NCI-H1105 treated with DMSO at 0.1 percent for 48 hours (cell line): ENCODE measurements at places on chromosomes 2 and 18.

- DNase-seq, result peak; percentile 31
Measured at GRCh38 chr2:45922577-45922988, 271.1 kb downstream of the PRKCE start.

DNA sequence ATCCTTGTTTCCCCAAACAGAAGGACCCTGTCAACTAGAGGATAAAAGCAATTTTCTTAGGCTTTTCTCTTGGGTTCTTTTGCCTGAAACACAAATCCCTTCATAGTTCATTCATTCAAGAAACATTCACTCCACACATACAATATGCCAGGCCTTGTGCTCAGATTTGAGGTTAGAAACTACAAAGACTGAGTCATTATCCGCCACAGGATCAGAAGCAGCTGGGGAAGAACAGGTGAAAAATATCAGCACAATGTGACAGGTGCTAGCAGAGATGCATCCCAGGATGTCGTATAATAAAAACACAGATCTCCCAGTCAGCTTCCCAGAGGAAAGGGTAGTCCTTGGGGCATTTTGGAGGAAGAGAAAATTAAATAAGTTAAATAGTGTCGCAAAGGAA lies 172.4 kb downstream of the LRATD1 start:
- no peak for DNase-seq

DNA sequence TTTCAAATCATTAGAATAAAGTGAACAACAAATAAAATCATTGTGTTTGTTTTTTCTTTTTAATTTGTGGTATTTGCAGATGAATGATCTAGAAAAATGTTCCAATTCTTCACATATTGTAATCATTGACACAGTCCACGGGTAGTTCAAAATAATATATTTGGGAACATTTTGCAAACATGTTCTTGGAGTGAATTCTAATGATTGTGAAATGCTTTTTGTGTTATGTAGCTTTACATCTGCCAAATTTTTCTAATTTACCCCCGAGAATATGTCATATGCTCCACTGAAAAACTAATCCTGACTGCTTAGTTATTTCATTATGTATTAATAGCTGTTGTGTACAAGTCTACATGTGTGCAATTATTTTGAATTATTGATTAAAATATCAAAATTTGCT lies 1468.4 kb upstream of the NXPH2 start:
- DNase-seq, result no peak

DNA sequence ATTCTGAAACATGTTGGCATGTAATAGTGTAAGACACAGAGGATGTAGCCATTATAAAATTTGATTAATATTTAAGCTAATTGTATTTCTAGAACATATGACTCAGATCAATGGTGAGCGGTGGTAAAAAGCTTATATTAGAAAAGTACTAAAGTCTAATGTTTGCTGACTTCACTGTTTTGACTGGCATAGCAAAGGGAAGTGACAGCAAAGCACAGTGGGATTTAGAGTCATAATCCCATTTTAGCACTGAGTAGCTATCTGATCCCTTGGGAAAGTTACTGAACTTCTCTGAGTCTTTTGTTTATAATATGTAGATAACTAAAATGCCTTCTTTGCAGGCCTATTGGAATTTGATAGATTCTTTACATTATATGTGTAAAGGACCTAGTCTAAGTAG lies 60.4 kb downstream of the KIAA1328 start:
- no peak for DNase-seq

DNA sequence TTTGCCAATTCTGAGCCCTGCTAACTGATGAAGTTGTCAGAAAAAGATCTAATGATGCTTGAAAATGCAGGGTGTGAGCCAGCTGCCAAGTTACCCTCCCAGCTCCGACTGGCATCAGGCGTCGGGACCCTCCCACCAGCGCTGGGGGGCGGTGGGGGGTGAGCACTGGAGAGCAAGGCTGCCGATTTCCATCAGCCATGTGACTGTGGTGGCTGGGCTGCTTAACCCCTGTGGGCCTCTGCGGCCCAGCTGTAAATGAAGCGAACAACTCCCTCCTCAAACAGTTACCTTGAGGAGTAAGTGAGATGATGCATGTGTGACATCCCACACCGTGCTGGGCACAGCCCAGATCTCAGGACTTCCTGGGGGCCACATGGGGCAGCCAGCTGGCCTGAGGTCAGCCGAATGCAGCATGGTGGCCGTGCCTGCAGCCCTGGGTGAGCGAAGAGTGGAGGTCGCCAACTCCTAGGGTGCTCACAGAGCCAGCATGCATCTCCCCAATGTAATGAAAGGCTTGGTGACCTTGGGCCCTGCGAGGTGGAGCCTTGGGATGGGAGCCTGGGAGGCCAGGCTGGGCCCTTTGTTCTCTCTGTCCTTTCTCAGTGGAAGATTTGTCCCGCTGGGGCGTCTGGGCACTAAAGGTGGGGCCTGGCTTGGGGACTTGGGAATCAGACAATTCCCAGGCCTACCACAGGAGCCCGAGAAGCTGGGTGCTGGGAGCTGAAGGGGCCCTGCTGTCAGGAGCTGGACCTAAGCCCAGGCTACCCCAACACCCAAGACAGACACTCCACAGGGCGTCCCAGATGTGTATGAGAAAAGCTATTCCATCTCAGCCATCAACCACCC lies 25.1 kb downstream of the CIB4 start:
- no peak for DNase-seq

DNA sequence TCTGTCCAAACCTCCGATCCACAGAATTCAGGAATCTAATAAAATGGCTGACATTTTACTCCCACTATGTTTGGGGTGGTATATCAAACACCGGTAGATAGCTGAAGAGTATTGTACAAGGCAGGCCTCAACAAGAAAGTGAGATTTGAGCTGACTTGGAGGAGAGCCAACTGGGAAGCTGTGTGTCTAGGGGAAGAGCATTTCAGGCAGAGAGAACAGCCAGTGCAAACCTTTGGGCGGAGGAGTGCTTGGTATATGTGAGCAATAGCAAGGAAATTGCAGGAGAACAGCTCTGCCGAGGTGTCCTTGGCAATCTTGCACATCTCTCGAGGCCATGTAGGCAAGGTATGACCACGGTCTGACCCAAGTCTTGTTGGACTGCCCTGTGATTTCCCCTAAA lies 1.8 kb upstream of the MERTK start:
- DNase-seq, result peak; percentile 75

DNA sequence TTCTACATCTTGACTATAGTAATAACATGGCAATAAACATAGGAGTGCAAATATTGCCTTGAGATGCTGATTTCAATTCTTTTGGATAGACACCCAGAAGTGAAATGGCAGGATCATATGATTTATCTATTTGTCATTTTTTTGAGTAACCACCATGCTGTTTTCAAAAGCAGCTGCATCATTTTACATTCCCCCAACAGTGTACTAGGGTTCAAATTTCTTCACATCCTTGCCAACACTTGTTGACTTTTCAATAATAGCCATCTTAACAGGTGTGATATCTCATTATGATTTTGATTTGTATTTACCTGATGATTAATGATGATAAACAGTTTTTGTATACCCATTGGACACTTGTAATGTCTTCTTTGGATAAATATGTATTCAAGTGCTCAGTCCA lies 90.8 kb downstream of the STRADB start:
- DNase-seq, result peak; percentile 13

- peak; percentile 8 for DNase-seq
Measured at GRCh38 chr2:171410101-171410500, 23.7 kb downstream of the METTL8 start.
